ENCODE measurements at places on chromosomes 3 and 15. TPM values are rescaled to one million over a fixed set of nuclear protein-coding genes. Genes with fewer than 3 reads are reported as not detected.

C3orf80 gene
- total RNA-seq: not detected

GOLGA6A gene
- not detected for total RNA-seq

DPPA2 gene
- not detected for total RNA-seq

GRAMD2A gene
- 10.2 TPM for total RNA-seq

UCN2 gene
- total RNA-seq: 15.2 TPM

UBR1 gene
- 15.2 TPM for total RNA-seq

ROBO2 gene
- 0.28 TPM for total RNA-seq

All from airway epithelial cell (primary cell).